ENCODE measurements at places on chromosomes 1 and 21.

GRCh38 chr1:20141001-20141400 is 1.9 kb downstream of the PLA2G2F start:
- DNase-seq, result no peak

DNA sequence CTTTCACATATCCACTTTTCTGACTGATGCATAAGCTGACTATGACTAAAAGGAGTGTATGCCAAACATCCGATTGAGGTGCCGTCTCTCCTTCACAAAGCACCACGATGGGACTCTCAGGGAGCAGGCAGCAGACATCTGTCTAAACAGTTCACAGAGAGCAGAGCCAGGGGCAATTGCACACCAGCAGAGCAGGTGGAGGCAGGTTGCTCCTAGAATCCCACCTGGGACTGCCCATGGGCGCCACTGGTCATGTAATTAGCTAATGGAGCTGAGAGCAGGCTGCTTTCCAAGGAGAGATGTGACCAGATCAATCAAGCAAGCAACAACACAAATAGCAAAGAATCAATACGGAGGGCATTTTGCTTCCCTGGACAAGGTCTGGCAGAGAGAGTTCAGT is 30.5 kb upstream of the COA6 start:
- DNase-seq, result no peak

DNA sequence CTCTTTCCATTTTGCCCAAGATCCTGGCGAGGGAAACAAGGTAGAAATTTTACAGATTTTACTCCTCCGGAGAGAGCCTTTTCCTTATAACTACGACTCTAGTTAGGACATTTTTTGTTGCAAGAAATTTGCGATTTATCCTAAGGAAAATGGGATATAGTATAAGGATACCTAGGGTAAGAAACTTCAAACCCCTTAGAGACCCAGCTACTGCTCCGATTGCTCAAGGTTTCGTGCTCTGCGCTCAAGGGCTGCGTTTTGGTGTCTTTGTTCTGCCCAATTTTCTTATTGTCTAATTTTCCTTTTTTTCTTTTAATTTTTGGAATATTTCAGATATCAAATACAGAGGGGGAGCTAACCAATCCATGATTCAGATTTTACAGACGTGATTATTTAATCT is 1.5 kb downstream of the TTC3 start:
- DNase-seq, result no peak

GRCh38 chr1:66931590-66931989 is 6.8 kb downstream of the MIER1 start:
- no peak for DNase-seq

- DNase-seq, result no peak
Observed at GRCh38 chr1:72649211-72649888, 367.0 kb upstream of the NEGR1 start.

DNA sequence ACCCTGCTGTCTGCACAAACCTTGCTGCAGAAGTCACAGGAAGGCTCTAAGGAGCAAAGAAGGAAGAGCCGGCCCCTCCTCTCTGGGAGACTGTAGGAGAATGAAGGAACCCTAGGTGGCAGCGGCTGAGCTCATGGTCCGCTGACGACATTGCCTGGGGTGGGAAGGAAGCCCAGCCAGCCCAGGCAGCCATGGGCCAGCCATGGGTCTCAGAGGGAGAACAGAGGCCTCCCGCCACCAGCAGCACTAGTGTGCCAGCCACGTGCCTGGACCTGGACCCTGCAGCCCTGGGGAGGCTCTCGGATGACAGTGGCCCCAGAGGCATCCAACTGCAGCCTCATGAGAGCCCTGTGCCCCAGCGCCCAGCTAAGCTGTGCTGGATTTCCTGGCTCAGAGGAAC is 49.2 kb upstream of the POFUT2 start:
- no peak for DNase-seq

DNA sequence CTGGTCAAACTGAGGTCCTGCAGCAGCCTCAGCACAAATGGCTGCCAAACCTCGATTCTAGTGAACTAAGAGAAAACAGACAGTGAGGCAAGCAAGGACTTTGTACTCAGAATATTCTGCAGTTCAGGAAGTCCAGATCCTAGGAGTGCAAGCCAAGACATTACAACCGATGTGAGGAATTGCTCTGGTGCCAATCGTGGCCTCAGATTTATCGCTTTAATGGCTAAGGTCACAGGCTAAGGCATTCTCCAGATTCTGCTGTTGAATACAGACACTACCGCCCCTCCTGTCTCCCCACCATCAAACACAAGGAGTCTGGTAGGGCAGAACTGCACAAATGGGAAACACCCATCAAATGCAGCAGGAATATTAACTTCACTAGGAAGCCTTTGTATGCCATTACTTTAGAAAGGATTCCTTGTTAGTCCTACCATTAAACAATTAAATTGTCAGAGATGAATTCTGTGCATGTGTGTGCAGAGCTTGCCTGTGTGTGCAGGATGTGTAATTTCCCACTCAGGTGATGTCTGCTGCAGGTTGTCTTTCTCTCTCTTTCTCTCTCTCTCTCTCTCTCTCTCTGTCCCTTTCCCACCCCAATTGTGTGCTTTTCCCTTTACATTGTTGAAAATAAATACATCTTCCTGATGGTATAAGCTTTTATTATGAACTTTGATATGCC is 9.2 kb upstream of the SERTAD4 start:
- DNase-seq, result no peak

DNA sequence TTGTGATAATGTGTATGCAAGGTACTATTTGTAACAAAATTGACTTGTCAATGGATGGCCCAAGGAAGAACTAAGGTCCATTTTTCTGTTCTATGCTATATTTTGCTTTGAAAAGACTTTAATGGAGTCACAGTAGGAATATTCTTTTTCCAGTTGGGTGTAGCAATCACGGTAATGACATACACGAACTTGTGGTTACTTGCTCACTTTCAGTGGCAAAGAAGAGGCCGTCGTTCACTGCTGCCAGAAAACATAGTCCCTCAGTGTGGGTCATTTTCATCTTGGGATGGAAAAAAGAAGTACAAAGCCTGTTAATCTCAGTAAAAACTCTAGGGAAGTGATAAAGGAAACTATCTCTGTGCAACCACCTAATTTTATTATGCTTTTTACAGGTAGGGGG is 47.8 kb upstream of the LAMC2 start:
- no peak for DNase-seq

GRCh38 chr1:24311741-24312140 is 7.4 kb upstream of the GRHL3 start:
- no peak for DNase-seq

DNA sequence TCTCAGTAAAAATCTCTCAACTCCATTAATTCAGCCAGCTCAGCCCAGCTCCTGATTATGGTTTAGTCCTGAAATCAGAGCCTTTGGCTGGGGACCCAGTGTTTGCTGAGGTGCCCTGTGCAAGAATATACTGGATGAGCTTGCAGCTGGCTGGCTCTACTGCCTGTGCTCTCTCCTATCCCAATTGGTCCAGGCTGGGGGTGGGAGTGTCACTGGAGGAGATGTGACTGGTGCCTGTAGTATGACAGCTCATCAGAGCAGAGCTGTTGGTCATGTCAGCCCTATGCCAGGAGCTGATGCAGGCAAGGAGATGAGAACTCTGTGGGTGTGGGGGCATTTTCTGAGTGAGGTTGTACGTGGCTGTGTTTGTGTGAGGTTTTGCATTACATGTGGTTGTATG is 87.0 kb downstream of the TNR start:
- DNase-seq, result no peak

DNA sequence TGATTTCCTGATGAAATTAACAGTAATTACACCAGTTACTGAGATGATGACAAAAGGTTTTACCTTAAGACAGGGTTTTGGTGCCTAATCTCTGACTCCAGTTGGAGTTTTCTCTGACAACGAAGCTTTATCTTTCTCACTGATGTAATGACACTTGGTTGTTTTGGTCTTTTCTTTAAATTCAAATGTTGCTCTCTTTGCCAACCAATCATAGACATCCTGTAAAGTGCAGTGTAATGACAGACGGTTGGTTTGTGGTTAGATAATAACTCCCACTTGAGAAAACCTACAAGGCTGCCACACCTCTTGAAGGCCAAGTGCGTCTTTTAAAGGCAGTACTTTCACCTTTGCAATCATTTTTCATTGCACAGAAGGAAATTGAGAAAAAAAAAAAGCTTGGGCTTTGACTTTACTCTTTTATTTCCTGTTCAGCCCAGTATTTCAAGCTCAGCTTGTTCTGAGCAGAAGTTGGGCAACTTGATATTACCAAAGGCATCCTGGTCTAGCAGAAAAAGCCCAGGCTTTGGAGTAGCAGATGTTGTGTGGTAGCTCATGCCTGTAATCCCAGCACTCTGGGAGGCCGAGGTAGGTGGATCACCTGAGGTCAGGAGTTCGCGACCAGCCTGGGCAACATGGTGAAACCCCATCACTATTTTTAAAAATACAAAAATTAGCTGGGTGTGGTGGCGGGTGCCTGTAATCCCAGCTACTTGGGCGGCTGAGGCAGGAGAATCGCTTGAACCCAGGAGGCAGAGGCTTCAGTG is 14.9 kb downstream of the PDIK1L start:
- DNase-seq, result no peak

DNA sequence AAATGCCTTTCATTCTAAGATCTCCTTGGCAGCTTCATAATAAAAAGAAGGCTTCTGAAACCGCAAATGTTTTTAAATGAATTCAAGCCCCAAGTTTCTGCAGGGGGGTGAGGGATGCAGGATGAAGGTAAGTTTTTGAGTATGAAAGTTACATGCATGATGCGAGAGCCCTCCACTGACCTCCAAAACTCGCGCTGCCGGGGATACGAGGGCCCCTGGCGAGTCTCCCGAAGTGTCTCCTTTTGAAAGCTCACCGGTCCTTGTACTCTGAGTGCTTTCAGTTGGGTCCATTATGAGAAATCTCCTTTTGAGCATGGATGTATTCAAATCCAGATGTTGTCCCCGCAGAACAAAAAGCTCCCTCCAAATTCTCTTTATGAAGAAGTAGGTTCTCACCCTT is 18.9 kb upstream of the ZC3H12A start:
- DNase-seq, result no peak

DNA sequence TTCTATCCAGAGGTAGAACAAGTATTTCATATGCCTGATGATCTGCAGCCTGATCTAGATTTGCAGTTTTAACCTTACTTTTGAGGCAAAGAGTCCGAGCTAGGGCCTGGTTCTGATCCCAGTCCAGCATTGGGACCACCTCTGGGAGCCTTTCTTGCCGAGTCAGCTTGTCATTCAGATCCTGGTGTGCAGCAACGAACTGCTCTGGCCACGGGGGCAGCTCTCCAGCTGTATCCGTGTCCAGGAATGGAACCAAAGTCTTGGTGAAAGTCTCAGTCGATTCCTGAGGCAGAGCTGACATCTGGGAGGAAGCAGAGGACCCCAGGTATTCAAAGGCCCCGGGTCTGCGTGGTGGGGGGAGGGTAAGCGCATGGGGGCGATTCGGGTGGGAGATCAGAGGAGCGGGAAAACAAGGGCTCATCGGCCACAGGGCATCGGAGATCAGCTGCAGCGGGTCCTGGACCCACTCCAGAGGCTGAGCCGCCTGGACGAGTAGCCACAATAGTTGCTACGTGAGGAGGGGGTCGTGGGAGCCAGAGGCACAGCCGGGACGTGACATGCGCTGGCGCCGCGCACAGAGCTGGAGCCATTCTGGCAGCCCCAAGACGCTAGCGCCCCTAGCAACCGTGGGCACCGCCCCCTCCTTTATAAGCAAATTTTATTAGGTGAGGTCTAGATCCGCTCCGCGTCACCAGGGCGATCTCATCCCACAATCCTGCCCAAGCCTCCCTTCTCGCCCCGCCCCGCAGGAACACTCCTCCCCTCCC is 32.4 kb upstream of the BSDC1 start:
- DNase-seq, result no peak

DNA sequence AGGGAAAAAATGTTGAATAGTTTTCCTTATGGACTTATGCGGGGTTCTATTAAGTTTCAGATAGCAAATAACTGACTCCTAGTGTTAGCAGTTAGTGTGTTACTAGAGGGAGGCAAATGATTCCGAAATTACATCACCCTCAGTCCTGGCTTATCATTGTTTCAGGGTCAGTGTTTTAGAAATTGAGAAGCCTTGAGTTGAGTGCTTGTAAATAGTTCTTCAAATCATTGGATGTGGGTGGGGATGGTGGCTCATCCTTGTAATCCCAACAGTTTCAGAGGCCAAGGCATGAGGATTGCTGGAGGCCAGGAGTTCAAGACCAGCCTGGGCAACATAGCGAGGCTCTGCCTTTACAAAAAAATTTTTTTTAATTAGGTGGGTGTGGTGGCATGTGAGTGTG is 21.3 kb downstream of the SOAT1 start:
- no peak for DNase-seq

Data from iPS DF 19.7 (cell line).